NCI-H187 treated with DMSO at 0.1 percent for 48 hours (cell line): ENCODE measurements at places on chromosomes 4 and X.

GRCh38 chr4:102612824-102613366 lies 111.7 kb downstream of the NFKB1 start:
- DNase-seq: no peak

DNA sequence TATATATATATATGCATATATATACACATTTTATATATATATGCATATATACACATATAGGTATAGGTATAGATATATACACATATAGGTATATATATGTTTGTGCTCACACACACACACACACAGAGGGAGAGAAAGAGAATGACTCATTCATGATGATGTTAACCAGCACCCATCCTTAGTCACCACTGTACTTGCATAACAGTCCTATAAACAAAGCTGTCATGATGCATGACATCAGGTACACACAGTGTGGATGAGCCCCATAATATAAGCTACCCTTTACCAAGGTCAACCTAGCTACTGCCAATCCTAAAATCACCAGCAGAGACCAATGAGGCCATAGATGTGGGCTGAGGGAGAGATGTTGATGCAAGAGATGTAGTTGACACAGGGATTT lies 1408.0 kb downstream of the RAPGEF2 start:
- no peak for DNase-seq

DNA sequence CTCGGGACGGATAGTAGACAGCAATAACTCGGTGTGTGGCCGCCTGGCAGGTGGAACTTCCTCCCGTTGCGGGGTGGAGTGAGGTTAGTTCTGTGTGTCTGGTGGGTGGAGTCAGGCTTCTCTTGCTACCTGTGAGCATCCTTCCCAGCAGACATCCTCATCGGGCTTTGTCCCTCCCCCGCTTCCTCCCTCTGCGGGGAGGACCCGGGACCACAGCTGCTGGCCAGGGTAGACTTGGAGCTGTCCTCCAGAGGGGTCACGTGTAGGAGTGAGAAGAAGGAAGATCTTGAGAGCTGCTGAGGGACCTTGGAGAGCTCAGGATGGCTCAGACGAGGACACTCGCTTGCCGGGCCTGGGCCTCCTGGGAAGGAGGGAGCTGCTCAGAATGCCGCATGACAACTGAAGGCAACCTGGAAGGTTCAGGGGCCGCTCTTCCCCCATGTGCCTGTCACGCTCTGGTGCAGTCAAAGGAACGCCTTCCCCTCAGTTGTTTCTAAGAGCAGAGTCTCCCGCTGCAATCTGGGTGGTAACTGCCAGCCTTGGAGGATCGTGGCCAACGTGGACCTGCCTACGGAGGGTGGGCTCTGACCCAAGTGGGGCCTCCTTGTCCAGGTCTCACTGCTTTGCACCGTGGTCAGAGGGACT lies 5.7 kb upstream of the MSANTD1 start:
- DNase-seq: peak; percentile 57

DNA sequence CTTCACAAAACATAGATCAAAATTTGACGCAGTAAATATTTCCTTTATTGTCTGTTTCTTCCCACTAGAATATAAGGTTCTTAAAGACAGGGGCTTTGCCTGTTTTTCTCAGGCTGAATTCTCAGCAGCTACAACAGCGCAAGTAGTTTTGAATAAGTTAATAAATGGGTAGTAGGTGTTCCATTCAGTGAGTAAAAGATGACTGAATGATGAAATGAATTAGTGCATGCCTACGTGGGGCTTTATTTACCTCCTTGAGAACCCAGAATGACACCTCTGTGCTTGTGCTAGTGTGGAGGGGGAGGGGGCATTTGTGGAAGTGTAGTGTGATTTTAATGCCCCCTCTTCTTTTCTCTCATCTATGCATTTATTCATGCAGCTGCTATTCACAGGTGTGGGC lies 278.9 kb downstream of the FBXW7 start:
- no peak for DNase-seq

DNA sequence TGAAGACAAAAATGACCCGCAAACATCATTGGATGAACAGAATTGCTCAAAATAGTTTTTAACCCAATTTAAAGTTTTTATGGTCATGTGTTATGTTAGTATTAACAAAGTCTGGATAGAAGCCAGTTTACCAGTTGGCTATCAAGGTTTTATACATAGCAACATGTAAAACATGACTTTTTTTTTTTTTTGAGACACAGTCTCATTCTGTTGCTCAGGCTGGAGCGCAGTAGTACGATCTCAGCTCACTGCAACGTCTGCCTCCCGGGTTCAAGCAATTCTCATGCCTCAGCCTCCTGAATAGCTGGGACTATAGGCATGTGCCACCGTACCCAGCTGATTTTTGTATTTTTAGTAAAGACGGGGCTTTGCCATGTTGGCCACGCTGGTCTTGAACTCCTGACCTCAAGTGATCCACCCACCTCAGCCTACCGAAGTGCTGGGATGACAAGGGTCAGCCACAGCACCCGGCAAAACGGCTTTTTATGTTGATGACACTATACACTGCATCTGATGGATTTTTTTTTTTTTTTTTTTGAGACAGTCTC lies 3.4 kb downstream of the SAT1 start:
- no peak for DNase-seq

- no peak for DNase-seq
Measured at GRCh38 chr4:181520790-181521189, 722.4 kb upstream of the TENM3 start.

GRCh38 chrX:8520791-8521190 lies 56.2 kb downstream of the VCX3B start:
- DNase-seq: no peak

DNA sequence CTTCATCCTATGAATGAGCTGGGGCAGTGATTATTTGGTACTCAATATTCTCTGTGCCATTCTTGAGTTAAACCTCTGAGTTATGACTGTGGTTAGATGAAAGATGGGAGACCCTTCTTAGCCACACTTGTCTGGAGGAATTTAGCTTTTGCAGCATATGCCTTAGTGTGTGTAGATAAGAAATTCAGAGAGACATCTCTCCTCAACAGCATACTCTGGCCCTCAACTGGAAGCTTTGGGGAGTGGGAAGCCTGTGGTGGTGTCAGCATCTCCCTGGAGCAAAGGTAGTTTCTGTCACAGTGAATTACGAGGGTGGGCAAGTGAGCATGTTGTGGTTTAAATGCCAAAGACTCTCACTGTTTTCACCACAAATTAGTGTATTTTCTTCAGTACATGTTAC lies 58.7 kb downstream of the UGT2A3 start:
- no peak for DNase-seq

- no peak for DNase-seq
Measured at GRCh38 chr4:10226756-10227155, 110.2 kb upstream of the WDR1 start.

- DNase-seq: no peak
Measured at GRCh38 chr4:173121076-173121561, 47.5 kb upstream of the GALNT7 start.

- no peak for DNase-seq
Measured at GRCh38 chr4:176236946-176237345, 32.1 kb downstream of the ASB5 start.

GRCh38 chrX:21427086-21427485 lies 52.9 kb downstream of the CNKSR2 start:
- DNase-seq: no peak

DNA sequence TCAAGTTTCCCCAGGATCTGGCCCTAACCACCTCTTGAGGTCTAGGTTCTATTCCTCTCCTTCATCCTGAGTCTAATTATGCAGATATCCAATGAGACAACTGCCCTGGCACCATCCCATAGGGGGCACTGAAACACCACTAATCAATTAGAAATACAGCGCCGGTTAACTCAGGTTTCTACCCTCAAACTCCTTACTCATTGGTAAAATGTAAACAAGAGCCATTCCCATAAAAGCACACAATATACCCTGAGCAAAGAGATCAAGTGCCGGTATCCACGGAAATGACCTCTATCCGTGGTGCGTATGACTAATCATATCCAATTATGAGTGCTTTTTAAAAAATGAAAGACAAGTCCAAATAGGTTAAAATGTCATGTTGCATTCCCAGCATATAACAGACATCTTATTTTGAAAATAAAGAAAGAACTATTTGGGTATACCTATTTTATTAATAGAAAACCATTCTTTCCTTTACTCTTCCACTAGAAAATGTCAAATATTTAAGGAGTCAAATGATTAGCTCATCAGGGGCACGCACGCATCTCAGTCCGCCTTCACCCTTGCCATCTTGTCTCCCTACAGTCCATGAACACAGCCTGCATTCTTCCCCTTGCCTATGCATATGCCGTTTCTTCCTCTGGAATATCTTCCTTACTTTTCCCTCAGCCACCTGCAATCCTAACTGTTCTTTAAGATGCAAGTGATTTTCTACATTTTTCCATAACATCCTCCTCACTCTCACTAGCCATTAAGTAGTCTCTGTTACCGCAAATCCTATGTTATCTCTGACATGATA lies 141.1 kb downstream of the MAML3 start:
- DNase-seq: peak; percentile 69

GRCh38 chr4:150234246-150234645 lies 156.0 kb downstream of the DCLK2 start:
- no peak for DNase-seq

GRCh38 chrX:45712067-45712466 lies 511.4 kb upstream of the DIPK2B start:
- DNase-seq: no peak

- DNase-seq: no peak
Measured at GRCh38 chr4:21976166-21976565, 27.6 kb upstream of the KCNIP4 start.

DNA sequence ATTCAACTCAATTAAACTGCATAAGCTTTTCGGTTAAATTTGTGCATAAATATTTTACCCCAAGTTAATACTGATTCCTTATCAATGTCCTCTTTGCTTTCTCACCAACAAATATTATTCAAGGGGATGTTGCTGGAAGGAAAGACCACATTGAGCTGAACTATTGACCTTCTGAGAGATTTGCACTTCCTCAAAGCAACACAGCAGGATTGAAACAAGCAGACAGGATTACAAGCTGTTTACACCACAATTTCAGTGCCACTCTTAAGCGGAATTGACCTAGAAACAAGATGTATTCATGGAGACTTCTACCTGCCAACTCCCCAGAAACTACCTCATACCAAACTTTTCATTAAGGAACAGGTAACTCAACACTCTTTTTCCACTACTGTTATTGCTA lies 96.5 kb upstream of the DUSP21 start:
- no peak for DNase-seq

DNA sequence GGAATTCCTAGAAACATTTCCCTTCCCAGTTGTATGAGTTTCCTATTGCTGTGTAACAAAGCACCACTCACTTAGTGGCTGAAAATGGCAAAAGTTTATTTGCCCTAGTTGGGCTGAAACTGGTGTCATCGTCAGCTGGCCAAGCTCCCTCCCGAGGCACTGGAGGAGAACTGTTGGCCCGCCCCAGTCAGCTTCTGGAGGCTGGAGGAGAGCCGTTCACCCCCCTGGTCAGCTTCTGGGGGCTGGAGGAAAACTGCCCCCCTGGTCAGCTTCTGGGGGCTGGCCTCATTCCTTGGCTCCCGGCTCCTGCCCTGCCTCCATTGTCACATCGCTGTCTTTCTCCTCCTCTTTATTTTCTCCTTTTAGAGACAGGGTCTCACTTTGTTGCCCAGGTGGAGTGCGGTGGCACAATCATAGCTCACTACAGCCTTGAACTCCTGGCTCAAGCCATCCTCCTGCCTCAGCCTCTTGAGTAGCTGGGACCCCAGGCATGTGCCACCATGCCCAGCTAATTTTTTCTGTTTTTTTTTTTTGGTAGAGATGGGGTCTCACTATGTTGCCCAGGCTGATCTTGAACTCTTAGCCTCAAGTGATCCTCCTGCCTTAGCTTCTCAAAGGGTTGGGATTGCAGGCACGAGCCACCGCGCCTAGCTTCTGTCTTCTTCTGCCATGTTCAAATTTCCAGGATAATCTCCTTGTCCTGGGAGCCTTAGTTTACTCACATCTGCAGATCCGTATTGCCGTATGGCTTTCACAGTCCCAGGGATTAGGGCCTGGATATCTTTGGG lies 3.2 kb downstream of the RGS12 start:
- no peak for DNase-seq

- DNase-seq: no peak
Measured at GRCh38 chr4:7206911-7207567, 14.7 kb downstream of the SORCS2 start.

GRCh38 chr4:122661176-122662160 lies 40.6 kb upstream of the IL21 start:
- no peak for DNase-seq

DNA sequence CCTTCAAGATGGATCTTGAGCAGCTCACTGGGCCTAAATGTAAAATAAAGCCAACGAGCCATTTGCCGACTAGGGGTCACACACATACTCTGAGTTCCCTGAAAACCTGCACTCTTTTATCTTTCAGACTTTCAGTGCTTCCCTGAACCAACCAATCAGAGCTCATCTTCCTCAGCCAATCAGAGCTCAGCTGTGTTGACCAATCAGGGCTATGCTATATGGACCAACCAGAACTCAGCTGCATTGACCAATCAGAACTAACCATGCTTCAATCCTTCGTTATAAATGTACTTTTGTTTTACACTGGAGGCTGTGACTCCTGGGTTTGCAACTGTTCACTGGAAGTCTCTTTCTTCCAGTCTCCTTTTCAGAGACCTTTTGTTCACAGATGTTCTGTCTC lies 19.3 kb downstream of the SLC25A53 start:
- no peak for DNase-seq

- DNase-seq: no peak
Measured at GRCh38 chr4:27881705-27882104, 1021.1 kb downstream of the STIM2 start.

GRCh38 chr4:8599657-8600056 lies 7.1 kb downstream of the CPZ start:
- no peak for DNase-seq

DNA sequence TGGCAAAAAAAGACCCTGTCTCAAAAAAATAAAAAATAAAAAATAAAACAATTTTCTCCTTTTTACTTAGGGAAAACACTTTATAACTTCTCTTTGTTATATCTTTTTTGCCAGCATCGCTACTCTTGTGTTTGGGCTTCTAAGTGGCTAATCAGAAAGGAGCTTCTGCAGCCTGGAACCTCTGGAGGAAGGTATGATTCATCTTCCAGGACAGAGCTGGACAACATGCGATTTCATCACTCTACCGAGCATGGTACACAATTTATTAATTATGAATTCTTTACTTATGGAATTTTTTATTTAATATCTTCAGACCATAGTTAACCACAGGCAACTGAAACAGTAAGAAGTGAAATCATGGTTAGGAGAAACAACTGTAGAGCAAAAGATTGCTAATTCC lies 1254.3 kb upstream of the AGA start:
- no peak for DNase-seq
